ENCODE measurements at places on chromosomes 11 and 22. TPM values are rescaled to one million over a fixed set of nuclear protein-coding genes. Genes with fewer than 3 reads are reported as not detected.

DNA sequence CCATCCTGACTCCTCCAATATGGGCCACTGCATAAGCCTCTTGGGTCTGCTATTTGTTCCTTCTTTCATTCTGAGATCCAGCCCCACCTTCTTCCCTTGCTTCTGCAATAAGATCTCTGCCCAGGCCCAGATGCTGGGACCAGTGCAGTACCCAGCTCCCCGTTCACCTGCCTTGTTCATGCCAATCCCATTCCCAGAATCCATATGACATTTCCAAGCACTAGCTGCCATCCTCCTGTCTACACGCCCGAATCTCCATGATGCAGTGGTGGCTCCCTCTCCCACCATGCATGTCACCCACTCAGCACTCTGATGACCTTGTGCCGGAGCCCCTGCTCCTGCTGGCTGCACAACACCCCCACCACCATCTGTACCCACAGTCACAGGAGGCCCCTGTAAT is 11.4 kb upstream of the FAM83F start:
- no peaks in the 10 kb centered on the region for H3K27me3 ChIP-seq
- H3K4me1 ChIP-seq, result peaks cover 35% of the 10 kb centered on the region
- H3K36me3 ChIP-seq, result peaks cover 2% of the 10 kb centered on the region

GRCh38 chr11:16299884-16300782 is 56.2 kb downstream of the SOX6 start:
- no peaks in the 10 kb centered on the region for H3K4me1 ChIP-seq
- DNase-seq, result no peak
- no peaks in the 10 kb centered on the region for H3K36me3 ChIP-seq
- no peak overlapping the region for H3K27ac ChIP-seq
- no peak overlapping the region for H3K4me3 ChIP-seq
- no peaks in the 10 kb centered on the region for H3K27me3 ChIP-seq

DNA sequence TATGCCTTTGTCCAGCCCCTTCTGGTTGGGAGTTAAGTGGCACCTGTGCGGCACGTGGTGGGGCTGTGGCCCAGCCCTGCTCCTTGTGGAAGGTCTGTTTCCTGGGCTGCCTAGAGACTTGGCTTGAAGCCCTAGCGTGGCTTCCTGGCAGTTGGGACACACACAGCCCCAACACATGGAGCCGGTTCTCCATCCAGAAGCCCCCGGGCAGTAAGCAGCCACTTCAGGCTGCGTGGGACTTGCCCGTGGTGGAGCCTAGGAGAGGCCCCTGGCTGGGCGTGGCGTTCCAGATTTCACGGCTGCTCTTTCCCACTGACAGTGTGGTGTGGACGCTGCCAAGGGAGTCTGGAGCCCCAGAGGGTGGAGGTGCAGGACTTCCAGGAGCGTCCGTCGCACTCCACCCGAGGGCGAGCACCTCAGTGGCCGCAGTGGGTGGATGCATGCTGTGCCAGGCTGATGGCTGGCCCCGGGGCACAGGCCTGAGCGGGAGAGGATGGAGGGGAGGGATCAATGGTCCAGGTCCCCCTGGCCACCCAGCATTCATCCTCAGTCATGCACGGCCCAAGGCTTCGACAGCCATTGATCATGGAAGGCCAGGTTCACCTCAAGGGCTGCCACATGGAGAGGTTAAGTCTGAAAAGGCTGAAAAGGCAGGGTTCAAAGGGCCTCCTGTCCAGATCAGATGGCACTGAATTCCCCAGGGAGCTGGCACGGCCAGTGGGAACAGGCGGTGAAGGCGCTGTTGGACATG is 9.3 kb downstream of the CCND1 start:
- H3K36me3 ChIP-seq, result no peaks in the 10 kb centered on the region
- no peak for DNase-seq
- no peaks in the 10 kb centered on the region for H3K27me3 ChIP-seq
- H3K4me1 ChIP-seq, result no peaks in the 10 kb centered on the region
- no peak overlapping the region for H3K27ac ChIP-seq

- no peaks in the 10 kb centered on the region for H3K4me1 ChIP-seq
- H3K4me3 ChIP-seq, result no peak overlapping the region
- no peak for DNase-seq
- H3K36me3 ChIP-seq, result no peaks in the 10 kb centered on the region
Observed at GRCh38 chr11:64040684-64041322, 5.1 kb downstream of the FLRT1 start.

DNA sequence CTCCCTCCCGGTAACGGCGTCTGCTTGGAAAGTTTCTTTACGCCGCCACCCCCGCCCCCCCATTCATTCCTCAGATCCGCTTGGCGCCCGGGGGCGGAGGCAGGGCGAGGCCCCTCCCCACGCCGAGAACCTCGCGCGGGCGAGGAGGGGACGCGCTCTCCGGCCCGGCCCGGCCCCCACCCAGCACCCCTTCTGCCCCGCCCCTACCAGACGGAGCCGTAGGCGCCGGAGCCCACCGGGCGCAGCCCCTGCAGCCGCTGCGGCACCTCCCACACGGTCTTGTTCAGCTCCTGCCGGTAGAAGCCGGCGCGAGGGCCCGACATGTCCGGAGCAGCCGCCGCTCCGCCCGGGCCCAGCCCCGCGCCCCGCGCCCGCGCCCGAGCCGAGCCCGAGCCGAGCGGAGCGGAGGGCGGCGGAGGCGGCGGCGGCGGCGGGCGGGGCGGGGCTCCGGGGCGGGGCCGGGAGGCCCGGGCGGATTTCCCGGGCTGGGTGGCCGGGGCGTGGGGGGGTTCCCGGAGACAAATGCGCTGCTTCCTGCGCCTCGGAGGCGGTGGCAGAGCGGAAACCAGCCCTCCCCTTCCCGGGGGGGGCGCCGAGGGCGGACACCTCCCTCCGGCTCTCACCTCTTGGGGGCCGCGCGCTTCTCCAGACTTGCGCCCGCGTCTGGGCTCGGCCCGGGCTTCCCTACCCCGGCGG is at the start of gene MAPK11:
Gene MAPK11 (minus strand): TSS at position 411 of the 696 bp plus-strand sequence. CDS start 88 bp downstream, at position 323.
- peaks cover 4% of the 10 kb centered on the region for H3K27me3 ChIP-seq
- peaks cover 10% of the 10 kb centered on the region for H3K4me1 ChIP-seq
- H3K4me3 ChIP-seq, result peak within 1 kb of the TSS; percentile 76
- DNase-seq, result peak; percentile 79

DNA sequence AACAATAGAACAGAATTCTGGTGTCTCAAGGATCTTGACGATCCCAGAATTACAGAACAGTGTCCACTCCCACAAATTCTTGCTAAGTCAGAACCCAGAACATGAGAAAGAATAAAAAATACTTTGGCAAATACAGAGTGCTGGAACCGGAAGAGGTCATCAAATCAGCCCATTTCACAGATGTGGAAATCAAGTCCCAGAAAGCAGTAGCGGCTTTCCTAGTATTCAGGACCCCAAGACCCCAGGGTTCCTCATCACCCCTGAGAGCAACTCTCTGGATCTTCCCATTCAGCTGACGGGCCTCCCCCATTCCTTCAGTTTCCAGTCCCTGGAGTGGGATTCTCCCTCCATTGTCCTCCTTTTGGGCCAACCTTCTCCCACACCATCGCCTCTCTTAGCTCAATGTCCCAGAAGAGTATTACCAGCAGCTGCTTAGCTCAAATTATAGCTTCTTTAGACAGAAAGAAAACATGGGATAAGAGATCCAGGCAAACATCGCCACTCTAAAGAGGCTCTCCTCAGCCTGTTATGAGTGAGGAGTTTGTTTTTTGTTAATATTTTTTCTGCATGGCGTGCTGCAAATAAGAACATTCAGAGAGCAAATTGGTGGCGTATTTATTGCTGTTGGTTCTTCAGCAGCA is 268.3 kb downstream of the MN1 start:
- DNase-seq, result no peak
- H3K4me3 ChIP-seq, result no peak overlapping the region
- no peak overlapping the region for H3K27ac ChIP-seq

DNA sequence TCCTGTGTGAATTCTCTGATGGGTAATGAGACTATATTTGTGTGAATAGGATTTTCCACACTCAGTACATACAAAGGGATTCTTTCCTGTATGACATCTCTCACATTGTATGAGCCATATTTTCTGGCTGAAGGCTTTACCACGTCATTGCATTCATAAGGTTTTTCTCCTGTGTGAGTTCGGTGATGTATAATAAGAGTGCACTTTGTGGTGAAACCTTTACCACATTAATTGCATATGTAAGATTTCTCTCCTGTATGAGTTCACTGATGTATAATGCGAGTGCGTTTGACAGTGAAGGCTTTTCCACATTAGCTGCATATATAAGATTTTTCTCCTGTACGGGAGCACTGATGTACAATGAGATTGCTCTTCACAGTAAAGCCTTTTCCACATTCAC is 455.4 kb upstream of the CNTN5 start:
- no peak overlapping the region for H3K4me3 ChIP-seq
- H3K36me3 ChIP-seq, result no peaks in the 10 kb centered on the region
- no peak for DNase-seq
- H3K27ac ChIP-seq, result no peak overlapping the region

GRCh38 chr11:70111269-70112016 is 33.3 kb downstream of the ANO1 start:
- no peak overlapping the region for H3K27ac ChIP-seq
- H3K4me1 ChIP-seq, result peaks cover 4% of the 10 kb centered on the region
- peaks cover 2% of the 10 kb centered on the region for H3K27me3 ChIP-seq
- H3K36me3 ChIP-seq, result no peaks in the 10 kb centered on the region

DNA sequence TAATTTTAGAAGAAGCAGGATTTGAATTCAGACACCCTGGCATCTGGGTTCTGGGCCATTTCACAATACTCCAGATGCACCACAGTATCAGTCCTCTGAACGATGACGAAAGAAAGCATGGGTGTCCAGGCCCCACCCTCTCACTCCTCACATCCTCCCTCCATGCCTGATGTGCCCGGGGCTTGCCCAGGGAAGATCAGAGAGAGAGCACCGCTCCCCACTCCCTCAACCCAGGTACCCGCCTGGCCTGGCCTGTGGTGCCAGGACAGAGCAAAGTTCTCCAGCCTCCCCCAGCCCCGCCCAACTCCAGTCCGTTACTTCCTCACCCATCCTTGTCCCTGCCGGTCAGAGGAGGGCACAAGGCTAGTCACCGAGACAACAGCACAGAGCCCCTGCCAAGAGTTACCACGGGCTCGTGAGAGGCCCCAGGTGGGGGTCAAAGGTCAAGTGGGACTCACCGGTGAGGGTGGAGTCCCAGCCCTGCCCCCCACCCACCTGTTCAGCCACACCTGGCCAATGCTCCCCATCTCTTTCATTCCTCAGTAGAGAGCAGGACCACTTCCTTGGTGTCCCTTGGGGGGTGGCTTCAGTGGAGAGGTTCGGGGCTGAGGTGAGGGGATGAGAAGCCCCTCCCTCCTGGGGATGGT is 8.1 kb downstream of the BCL9L start:
- H3K27me3 ChIP-seq, result no peaks in the 10 kb centered on the region
- H3K4me3 ChIP-seq, result peak overlapping the region; percentile 84
- DNase-seq, result peak; percentile 60
- peaks cover 77% of the 10 kb centered on the region for H3K4me1 ChIP-seq
- H3K36me3 ChIP-seq, result peaks cover 2% of the 10 kb centered on the region

GRCh38 chr22:49052023-49052538 is 775.6 kb downstream of the BRD1 start:
- H3K27me3 ChIP-seq, result no peaks in the 10 kb centered on the region
- peak overlapping the region; percentile 84 for H3K4me3 ChIP-seq
- no peaks in the 10 kb centered on the region for H3K4me1 ChIP-seq
- peak; percentile 51 for DNase-seq
- H3K36me3 ChIP-seq, result no peaks in the 10 kb centered on the region
- H3K27ac ChIP-seq, result peak overlapping the region; percentile 67

GRCh38 chr22:31651664-31652063 is 10.4 kb downstream of the PISD start:
- H3K27me3 ChIP-seq, result no peaks in the 10 kb centered on the region
- H3K36me3 ChIP-seq, result peaks cover 9% of the 10 kb centered on the region
- H3K4me3 ChIP-seq, result no peak overlapping the region
- peaks cover 9% of the 10 kb centered on the region for H3K4me1 ChIP-seq
- H3K27ac ChIP-seq, result no peak overlapping the region

DNA sequence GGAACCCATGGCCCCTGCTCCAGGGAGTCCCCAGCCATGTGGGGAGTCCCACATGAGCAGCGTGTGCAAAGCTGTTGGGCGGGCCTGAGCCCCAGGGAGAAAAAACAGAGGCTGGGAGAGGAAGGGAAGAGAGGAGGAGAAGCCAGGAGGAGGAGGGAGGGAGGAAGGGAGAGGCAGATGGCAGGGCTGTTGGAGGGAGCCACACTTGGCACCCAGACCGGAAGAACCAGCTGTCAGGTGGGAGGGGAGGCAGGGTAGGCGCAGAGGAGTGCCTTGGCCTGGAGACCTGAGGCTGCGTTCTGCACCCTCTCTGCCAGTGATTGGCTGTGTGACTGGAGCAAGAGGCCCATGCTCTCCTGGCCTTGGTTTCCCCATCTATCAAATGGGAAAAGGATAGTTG is 6.7 kb downstream of the SYNGR1 start:
- H3K27ac ChIP-seq, result no peak overlapping the region
- peaks cover 17% of the 10 kb centered on the region for H3K4me1 ChIP-seq
- no peak for DNase-seq
- H3K36me3 ChIP-seq, result no peaks in the 10 kb centered on the region
- no peak overlapping the region for H3K4me3 ChIP-seq
- H3K27me3 ChIP-seq, result no peaks in the 10 kb centered on the region

GRCh38 chr11:58564231-58564630 is 11.4 kb downstream of the LPXN start:
- H3K4me1 ChIP-seq, result peaks cover 50% of the 10 kb centered on the region
- H3K4me3 ChIP-seq, result no peak overlapping the region
- H3K36me3 ChIP-seq, result peaks cover 32% of the 10 kb centered on the region
- H3K27ac ChIP-seq, result no peak overlapping the region
- DNase-seq, result no peak
- H3K27me3 ChIP-seq, result no peaks in the 10 kb centered on the region

- H3K4me1 ChIP-seq, result peaks cover 6% of the 10 kb centered on the region
- peaks cover 13% of the 10 kb centered on the region for H3K27me3 ChIP-seq
- no peaks in the 10 kb centered on the region for H3K36me3 ChIP-seq
- DNase-seq, result no peak
- H3K27ac ChIP-seq, result no peak overlapping the region
Observed at GRCh38 chr11:93655581-93656255, 5.8 kb upstream of the CEP295 start.

GRCh38 chr22:27863001-27863400 is 56.1 kb downstream of the PITPNB start:
- no peak for DNase-seq
- H3K36me3 ChIP-seq, result peaks cover 19% of the 10 kb centered on the region
- H3K4me1 ChIP-seq, result peaks cover 16% of the 10 kb centered on the region
- no peak overlapping the region for H3K4me3 ChIP-seq
- H3K27me3 ChIP-seq, result no peaks in the 10 kb centered on the region

Gene APOBEC3B
- 7.1 TPM for total RNA-seq

Gene CNGA4
- 0.20 TPM for total RNA-seq

Gene OR52K1
- total RNA-seq, result not detected

Gene PDE2A
- total RNA-seq, result 0.83 TPM

Gene SCN4B
- 0.17 TPM for total RNA-seq

Measured in activated naive CD8-positive, alpha-beta T cell treated with anti-CD3 and anti-CD28 coated beads, Interleukin-2, amount 10 ng/mL, durations not matched to agents 7 days and 5 days (primary cell).